ENCODE measurements at places on chromosomes 11 and 22.
A peak's percentile ranks its signal among the peaks of the same experiment; 100 is the strongest.

GRCh38 chr22:25494774-25495173 is 69.7 kb upstream of the GRK3 start:
- DNase-seq, result no peak

- no peak for DNase-seq
Measured at GRCh38 chr22:33757041-33757801, 163.1 kb downstream of the LARGE1 start.

GRCh38 chr11:20090654-20091374 is 69.5 kb downstream of the DBX1 start:
- no peak for DNase-seq

GRCh38 chr11:75351791-75352587 is 528 bp upstream of the ARRB1 start:
- DNase-seq, result peak; percentile 33

GRCh38 chr11:107140983-107141382 is 122.7 kb upstream of the GUCY1A2 start:
- DNase-seq, result no peak

DNA sequence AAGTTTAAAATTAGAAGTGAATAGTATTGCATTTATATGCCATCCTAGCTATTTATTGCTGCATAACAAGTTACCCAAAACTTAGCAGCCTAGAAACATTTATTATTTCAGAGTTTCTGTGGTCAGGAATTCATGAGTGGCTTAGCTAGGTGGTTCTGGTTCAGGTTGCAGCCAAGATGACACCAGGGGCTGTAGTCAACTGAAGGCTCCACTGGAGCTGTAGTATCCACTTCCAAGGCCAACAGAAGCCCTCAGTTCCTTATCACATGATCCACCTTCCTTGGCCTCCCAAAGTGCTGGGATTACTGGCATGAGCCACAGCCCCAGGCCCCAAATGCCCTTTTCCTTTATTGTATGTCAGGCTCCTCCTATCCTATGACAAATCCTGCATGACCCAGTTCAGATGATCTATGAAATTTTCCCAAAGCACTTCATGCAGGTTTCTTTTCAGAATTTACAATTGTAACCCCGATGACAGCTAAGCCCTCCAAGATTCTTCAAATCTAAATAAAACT is 6.1 kb upstream of the ALG8 start:
- DNase-seq, result no peak

DNA sequence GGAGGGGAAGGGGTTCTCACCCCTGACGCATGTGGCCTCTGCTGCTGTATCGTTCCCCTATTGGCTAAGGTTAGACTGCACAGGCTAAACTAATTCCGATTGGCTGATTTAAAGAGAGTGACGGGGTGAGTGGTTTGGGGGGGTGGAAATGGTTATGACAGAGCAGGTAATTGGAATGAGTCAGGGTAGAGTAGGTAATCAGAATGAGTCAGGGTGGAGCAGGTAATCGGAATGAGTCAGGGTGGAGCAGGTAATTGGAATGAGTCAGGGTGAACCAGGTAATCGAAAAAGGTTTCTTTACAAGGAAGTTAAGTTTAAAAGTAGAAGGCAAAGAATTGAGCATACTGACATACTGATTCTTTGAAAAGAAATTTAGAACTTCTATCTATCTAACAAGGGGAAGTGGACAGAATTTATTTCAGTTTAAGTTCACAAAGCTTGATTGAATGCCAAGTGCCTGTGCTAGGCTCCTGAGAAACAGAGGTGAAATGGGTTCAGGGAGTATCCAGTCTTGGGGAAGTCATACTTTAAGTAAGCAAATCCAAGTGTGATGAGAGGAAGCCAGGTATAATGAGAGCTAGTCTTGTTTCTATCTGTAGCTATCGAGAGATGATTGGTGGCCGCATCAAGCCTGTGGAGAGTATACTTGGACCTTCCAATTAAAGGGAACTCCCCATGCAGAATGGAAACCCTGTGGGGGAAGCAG is 58.0 kb downstream of the C11orf91 start:
- no peak for DNase-seq

DNA sequence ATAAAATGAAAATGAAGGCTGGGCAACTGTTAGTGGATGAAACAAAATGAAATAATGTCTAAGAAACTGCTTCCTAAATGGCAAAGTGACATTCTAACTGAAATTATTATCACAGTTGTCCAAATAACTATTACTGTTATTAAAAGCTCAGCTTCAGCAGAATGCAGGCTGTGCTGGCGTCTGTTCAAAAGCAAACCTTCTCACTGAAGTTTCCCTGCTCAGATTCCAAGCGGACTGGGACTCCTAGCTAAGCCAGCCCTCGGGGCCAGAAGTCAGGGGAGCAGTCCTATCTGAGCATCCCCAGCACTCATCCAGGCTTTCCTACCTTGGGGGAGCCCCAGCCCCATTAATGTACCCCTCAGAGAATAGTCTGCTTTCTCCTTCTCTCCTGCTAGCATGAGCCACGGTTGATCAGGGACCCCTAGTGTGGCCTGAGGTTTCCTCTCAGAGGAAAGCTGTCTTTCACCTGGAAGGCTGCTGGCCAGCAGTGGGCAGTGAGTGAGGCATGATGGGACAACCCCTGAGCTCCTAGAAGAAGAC is 1167.3 kb downstream of the TBC1D22A start:
- DNase-seq, result no peak

GRCh38 chr11:119809346-119809745 is 80.3 kb upstream of the NECTIN1 start:
- no peak for DNase-seq

DNA sequence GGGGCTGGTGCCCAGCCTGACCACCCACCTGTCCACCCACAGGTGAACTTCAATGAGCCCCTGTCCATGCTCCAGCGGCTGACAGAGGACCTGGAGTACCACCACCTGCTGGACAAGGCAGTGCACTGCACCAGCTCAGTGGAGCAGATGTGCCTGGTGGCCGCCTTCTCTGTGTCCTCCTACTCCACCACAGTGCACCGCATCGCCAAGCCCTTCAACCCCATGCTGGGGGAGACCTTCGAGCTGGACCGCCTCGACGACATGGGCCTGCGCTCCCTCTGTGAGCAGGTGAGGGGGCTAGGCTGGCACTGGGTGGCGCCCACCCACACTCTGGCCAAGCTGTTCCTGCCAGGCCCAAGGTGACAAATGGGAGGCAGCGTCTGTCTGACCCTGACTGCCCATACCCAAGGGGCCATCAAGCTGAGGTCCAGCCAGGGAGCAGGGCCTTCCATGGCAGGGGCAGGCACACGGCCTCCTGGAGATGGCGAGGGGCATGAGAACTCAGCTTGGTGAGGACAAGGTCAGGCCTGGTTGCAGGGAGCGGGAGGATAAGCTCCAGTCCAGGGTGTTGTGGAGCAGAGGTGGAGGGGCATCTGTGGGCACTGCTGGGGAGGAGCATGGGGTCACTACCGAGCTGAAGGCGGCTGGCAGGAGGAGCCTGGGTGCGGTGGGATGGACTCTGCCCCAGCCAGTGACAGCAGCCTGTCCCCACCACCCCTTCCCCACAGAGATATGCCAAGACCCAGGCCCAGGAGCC is 77.7 kb downstream of the MORC2 start:
- DNase-seq, result no peak

DNA sequence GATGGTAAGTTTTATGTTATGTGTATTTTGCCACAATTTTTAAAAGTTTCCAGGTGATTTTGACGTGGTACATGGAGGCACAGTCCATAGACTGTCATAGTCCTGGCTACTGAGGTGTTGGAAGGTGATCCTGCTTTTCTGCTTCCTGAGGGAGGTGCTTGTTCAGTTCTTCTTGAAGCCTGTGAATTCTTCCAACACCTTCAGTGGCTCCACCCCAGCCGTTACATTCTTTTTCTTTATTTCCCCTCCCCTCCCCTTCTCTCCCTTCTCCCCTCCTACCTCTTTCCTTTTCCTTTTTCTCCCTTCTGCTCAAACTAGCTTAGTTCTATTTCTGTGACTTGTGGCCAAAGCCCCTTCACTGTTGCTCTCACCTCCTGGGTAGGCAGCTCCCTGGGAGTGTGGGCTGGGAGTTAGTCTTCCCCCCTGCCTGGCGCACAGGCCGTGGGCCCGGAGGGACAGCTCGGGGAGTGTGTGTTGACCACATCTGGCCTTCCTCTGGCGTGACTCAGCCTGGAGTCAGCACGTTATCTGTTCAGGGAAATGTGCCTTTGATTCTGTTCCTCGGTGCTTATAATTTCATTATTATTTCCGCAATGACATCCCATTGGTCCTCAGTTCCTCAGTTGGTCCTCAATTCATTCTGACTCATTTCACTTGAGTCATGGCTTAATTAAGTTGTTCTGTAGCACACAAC is 566.2 kb downstream of the TBC1D22A start:
- DNase-seq, result no peak

DNA sequence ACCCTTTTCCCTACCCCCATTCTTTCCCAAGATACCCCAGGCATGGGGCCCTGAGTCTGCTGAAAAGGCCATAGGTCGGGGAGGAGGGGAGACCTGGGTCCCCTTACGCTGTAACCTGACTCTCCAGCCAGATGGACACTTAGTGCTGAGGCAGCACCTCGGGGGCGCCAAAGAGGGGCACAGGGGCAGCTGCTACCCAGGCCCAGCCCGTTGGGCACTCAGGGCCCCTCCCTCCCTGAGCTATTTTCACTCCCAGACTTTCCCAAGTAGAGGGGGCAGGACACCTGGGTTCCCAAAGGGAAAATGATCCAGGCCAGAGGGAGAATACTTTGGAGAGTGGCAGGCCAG is 933 bp downstream of the ACTN3 start:
- DNase-seq, result no peak

- DNase-seq, result no peak
Measured at GRCh38 chr11:58058276-58059006, 27.7 kb downstream of the OR6Q1 start.

GRCh38 chr11:92888696-92889095 is 80.8 kb upstream of the MTNR1B start:
- DNase-seq, result no peak

GRCh38 chr11:130165601-130166456 is 6.2 kb downstream of the ST14 start:
- DNase-seq, result no peak

DNA sequence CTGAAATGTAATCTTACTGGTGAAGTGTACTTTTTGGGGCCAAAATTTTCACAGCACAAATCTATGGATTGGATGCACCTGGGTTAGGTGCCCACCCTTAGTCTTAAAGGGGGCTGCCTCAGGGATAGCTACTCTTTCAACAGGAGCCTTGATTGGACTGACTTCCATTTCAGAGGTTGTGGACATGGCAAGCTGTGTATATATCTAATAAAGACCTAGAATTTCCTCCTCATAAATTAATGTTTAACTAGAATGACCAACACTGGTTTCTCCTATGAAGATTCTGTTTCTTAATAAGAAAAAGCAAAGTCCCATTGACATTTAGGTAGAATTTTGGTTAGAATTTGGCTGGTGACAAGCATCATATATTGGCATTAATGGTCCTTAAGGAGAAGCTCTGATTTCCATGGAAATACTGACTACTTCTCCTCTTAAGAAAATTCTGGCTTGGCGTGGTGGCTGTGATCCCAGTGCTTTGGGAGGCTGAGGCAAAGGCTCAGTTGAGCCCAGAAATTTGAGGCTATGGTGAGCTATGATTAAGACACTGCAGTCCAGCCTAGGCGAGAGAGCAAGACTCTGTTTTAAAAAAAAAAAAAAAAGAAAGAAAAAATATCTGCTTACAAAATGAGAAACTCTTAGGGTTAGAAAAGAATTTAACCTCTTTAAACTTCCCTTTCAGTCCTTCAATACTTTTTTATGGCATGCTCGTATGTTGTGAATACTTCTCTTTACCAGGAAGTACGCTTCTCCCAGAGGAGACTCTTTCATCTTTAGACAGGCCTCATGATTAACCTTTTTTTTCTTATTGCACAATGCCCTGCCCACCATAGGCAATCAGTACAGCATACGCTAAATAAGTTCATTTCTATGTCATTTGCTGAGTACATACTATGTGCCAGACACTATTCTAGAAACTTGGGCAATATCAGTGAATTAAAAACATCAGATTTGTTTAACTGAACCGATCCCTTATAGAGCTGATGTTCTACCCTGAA is 77.2 kb downstream of the PRR5L start:
- DNase-seq, result no peak

- no peak for DNase-seq
Measured at GRCh38 chr11:64762277-64762673, 2.5 kb upstream of the PYGM start.

- no peak for DNase-seq
Measured at GRCh38 chr22:39559456-39560105, 11.0 kb upstream of the CACNA1I start.

DNA sequence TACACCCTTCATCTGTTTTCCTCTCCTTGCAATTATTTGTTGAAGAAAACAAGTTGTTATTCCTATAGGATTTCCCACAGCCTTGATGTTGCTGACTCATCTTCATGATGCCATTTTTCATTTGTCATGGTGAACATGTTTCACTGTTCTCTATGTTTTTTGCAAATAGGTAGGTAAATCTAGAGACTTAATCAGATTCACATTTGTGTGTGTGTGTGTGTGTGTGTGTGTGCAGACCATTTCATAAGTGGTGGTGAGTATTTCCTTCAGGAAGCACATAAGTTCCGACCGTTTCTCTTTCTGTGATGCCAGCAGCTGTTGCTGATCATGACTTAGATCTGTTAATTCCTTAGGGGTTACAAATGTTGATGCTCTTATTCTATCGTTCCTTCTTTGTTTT is 80.3 kb upstream of the IZUMO1R start:
- DNase-seq, result no peak

DNA sequence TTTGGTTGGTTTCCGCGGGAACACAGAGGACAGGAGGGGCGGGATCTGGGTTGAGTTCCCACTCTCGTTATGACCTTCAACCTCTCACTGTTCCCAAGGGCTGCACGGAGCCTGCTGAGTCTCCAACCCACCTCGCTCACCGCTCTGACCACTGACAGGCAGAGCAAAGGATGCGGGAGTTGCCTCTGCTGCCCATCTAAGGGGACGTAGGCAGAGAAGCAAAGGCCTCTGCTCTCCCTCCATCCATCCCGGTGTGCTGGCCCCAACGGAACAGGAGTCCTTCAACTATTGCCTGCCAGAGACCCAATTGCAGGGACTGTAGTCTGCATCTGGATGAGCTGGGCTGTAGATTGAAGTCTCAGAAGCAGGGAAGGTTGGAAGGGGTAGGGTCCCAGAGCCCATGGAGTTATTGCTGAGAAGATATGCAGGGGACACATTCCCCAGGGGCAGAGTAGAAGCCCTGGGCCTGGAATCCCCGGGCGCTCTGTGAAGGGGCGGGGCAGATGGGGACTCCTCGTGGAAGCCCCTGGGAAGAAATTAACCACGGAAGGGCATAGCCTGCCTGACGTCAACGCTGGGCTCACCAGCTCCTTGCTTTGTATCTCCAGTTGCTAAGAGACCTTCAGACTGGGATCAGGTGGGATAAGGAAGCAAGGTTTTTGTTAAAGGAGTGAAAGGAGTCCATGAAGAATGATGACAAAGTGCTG is 12.7 kb upstream of the FXYD2 start:
- no peak for DNase-seq

DNA sequence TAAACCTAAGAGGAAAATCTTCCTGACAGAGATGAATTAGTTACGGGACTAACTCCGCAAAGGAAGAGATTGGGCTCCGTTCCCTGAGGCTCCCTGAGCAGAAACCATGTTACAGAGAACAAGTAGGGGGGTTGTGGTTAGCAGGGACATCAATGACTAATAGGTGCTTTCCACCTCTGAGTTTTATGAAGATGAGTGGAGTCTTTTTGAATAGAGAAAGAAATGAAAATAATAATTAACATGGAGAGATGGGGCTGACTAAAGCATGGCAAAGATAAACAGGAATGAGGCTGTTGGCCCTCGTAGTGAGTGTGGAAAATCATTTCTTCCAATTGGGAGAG is 47.5 kb upstream of the PICALM start:
- DNase-seq, result no peak

Measured in NCI-H2227 treated with DMSO at 0.1 percent for 48 hours (cell line).